ENCODE measurements at places on chromosomes 2 and 18.

GRCh38 chr18:44652722-44653121 lies 28.0 kb upstream of the SETBP1 start:
- DNase-seq = no peak

DNA sequence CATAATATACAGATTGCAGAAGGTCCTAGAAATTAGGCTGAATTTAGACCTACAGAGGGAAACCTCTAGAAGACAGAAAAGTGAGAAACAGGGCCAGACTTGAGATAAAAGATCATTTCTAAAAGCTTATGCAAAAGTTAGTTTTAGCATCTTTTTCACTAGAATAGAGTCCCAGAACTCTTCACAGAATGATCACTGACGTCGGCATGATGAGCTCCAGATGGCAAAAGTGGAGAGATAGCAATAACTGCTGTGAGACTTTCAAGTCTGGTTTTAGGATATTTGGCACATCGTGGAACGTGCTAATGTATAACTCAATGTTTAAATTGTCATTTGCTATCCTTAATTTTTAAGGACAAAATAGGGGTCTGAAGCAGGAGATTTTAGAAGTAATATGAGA lies 1050.7 kb upstream of the CELF4 start:
- DNase-seq = no peak

- no peak for DNase-seq
Observed at GRCh38 chr18:25125680-25126079, 226.3 kb downstream of the ZNF521 start.

DNA sequence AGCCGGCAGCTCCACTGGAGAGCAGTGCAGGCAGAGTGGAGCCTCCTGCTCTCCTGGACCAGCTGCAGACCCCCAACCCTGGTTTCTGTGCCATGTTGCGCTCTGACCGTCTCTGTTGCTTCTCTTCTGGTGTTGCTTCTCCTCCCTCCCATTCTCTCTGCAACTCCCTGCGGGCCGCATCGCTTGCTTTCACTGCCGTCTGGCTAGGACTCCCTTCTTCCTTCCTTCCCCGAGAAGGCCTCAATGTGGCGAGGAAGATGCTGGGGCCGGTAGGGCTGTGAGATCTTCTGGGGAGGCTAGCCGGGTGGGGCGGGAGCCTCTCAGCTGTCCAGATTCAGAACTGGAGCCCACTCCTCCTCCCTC lies 6.2 kb downstream of the DNAJB2 start:
- DNase-seq = no peak

- DNase-seq = no peak
Observed at GRCh38 chr18:3162181-3162580, 57.6 kb downstream of the MYOM1 start.

GRCh38 chr2:60554074-60554645 lies 706 bp upstream of the BCL11A start:
- DNase-seq = no peak

DNA sequence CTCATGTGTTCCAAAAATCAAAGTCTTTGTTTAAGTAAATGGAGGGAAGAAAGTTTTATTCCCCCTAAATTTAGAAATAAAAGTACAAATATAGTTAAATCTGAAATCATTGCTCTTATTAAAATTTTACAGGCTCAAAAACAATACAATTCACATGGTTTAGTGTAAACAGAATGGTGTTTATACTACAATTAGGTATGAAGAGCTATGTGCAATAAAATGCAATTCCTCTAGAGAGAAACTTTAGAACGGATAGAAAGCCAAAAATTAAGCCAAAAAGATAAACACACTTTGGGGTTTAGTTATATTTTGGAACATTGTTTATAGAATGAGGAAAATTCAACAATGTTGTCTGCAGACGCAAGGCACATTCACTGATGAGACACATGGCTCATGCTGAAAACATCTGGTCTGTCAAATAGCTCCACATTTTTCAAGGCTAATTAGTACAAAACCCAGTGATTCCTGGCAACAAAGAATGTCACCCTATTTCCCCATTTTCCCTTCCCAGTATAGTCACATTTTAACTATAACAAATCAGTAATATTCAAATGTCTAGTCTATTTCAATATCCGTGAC lies 103.3 kb downstream of the EXOC6B start:
- no peak for DNase-seq

DNA sequence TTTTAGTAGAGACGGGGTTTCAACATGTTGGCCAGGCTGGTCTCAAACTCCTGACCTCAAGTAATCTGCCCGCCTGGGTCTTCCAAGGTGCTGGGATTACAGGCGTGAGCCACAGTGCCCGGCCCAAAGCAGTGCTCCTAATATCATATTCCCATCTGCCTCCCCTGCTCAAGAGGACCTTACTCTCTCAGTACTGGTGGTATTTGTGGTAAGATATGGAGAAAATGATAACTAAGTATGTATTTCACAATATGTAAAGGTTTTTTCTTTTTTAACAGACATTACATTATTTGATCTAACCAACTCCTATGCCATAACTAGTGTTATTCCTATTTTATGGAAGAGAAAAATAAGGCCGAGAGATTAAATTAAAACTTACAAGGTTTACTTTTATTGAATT lies 201.0 kb downstream of the CAMKMT start:
- no peak for DNase-seq

GRCh38 chr18:26429535-26430226 lies 118.7 kb downstream of the KCTD1 start:
- DNase-seq = no peak

- DNase-seq = no peak
Observed at GRCh38 chr18:8375249-8375648, 234.0 kb upstream of the RAB12 start.

GRCh38 chr18:13043066-13043465 lies 51.9 kb downstream of the CEP192 start:
- DNase-seq = no peak

- DNase-seq = no peak
Observed at GRCh38 chr2:71789556-71790204, 336.3 kb downstream of the DYSF start.

DNA sequence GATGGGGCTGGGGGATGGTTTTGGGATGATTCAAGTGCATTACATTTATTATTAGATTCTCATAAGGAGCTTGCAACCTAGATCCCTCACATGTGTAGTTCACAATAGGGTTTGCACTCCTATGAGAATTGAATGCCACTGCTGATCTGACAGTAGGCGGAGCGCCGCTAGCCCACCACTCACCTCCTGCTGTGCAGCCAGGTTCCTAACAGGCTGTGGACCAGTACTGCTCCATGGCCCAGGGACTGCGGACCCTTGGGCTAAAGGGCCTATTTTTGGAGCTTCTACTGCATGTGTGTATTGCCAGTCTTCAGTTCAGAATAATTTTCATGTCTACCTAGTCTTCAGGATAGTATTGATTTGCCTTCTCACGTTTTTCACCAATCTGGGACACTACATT lies 165.3 kb upstream of the TWIST2 start:
- no peak for DNase-seq

DNA sequence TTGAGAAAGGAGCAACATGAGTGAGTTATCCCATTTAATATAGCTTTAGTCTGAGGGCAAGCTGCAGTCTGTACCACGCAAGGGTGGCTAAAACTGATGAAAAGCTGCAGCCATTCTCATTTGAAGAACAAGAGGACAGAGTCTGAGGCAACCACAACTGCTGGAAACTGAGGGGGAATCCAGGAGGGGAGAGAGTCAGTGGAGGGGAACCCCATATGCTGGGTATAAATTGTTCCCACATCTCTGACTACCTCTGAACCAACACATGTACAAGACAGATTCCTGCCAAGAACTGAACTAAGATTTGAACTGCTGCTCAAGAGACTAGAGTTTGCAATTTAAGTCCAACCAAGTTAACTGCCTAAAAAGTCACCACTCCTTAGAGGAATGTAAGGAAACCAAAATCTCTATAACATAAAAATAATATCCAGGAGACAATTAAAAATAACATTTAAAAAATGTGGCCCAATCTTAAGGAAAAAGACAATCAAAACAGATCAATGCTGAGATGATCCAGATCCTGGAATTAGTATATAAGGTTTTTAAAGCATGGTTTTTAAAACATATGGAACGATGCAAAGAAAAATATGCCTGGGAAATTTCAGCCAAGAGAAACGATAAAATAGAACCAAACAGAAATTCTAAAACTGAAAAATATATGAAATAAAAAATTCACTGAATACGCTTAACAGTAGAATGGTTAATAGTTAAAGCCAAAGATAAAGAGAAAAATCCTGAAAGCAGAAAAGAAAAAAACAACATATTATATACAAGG lies 11.2 kb downstream of the CWC22 start:
- no peak for DNase-seq

- DNase-seq = no peak
Observed at GRCh38 chr2:7023542-7023941, 106.3 kb downstream of the RNF144A start.

DNA sequence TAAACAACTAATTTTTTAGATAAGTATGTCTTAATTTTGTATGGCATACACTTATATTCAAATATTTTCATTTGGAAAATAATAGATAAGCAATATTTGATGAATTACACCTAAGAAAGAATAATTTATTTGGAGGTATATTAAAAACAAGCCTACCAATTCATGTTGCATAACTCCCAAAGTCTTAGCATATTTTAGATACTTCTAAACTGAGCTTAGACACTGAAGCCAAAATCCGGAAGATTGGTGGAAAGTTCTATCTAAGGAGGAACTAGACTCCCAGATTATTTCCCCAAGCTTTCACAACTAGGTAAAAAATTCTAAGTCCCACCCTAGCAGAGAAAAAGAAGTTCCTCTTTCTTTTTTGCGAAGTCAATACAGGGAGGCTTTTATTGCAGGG lies 221.0 kb upstream of the MMADHC start:
- no peak for DNase-seq

GRCh38 chr2:200130762-200131166 lies 175.4 kb downstream of the MAIP1 start:
- DNase-seq = no peak

DNA sequence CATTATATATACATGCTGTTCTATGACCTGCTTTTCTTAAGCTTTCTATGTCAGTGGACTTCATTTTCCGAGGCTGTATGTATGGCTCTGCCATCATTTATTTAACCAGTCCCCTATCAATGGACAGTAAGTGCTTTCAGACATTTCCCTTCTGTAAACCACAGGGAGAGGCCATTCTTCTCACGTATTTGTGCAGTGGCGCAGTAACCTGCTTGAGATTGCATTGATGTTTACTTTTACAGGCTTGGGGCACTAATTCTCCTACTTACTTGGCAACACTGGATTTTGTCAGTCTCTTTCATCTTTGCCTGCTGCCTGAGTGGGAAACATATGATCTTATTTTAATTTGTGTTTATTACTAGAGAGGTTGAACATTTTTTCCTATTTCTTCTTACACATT lies 52.1 kb downstream of the BOLA3 start:
- no peak for DNase-seq

- DNase-seq = no peak
Observed at GRCh38 chr2:43345391-43345813, 119.0 kb upstream of the ZFP36L2 start.

DNA sequence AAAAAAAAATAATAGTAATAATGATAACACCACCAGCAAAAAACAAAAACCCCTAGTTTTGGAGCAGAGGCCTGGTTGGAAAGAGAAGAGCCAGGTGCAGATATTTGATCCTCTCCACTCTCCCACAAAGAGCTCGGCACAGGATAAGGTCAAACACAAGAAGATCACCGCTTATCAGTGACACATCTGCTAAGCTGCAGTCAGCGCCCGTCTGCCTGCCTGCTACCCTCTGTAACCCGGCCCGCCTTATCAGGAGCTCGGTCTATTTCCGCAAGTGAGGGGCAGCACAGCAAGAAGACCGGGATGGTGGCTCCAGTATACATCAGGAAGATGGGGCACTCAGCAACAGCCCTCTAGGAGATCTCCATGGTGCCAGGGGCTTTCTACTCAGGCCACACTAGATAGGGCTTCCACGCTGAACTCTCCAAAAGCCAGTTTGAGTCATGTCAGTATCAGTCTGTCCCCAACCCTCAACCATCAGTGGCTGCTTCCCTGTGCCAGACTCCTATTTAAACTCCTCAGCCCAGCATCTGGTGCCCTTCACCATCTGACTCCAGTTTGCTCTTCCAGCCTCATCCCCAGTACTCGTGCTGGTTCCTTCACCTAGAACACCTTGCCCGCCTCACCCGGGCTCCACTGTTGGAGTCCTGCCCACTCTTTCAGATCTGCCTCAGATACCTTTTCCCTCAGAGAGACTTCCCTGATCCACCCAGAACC lies 67.3 kb upstream of the PPP1CB start:
- DNase-seq = no peak

DNA sequence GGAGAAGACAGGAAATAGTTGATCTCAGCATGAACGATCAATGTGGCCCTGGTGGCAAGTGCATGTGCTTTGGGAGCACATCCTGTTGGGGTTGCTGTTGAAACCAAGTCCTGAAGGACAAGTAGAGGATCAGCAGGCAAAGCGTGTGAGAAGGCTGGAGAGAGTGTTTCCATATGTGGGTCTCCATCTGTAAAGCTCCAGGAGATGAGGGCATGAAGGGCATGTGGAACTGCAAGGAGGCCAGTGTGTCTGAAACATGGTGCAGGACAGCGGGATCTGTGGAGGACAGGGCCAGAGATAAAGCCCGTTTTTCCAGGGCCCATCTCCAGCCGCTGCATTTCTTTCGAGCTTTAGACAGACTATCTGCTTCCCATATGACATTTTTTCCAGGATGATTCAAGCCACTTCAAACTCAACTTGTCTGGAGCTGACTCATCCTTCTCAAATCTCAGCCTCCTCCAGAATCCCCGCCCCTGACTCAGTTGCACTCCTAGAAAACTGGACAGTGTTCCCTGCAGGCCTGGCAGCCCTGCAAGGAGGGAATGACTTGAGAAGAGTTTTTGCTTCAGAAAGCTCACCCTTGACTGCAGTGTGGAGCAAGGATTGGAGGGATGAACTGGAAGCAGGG lies 226.1 kb downstream of the VAPA start:
- DNase-seq = no peak

- DNase-seq = no peak
Observed at GRCh38 chr2:239240414-239240881, 160.4 kb downstream of the HDAC4 start.

DNA sequence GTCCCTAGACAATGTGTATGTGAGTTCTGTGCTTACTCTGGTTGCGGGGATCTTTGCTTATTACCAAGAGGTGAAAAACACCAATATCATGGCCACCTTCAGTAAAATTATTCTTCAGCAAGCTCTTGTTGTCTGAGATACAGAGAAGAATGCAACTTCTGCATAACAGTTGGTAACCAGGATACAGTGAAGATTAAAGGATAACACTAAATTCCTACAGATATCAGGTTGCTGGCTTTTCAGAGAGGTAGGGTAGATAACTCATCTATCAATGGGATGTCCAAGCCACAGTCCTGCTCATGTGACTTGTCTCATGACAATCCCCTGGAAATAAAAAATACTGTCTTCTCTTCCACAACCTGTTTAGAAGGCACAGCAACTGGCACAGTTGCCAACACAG lies 308.5 kb downstream of the TNS1 start:
- no peak for DNase-seq

Measured in stimulated activated CD8-positive, alpha-beta memory T cell treated with anti-CD3 and anti-CD28 coated beads, Interleukin-12 subunit alpha, Interleukin-12 subunit beta, amount 100 ng/mL, for 1 hour (primary cell).